Activated CD4-positive, alpha-beta T cell treated with anti-CD3 and anti-CD28 coated beads, Interleukin-2, amount 10 ng/mL, durations not matched to agents 7 days and 5 days (primary cell): ENCODE measurements at places on chromosomes 12 and 14.

DNA sequence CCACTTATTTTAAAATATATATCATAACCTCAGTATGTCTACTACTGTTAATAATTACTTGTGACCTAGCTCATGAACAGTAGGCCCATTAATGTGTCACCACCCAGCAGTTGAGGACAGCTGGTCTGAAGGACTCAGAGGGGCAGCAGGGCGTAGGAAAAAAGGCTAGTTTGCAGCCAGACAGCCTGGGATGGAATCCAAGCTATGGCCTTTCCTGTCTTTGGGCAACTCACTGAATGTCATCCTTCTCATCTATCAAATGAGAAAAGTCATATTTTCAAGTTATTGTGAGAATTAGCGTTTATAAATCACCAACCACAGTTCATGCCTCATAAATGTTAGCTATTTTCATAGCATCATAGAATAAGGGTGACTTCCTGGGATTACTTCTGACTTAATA lies 12.3 kb downstream of the DENND5B start:
- no peak overlapping the region for H3K27ac ChIP-seq
- no peaks in the 10 kb centered on the region for H3K36me3 ChIP-seq
- no peak for DNase-seq

DNA sequence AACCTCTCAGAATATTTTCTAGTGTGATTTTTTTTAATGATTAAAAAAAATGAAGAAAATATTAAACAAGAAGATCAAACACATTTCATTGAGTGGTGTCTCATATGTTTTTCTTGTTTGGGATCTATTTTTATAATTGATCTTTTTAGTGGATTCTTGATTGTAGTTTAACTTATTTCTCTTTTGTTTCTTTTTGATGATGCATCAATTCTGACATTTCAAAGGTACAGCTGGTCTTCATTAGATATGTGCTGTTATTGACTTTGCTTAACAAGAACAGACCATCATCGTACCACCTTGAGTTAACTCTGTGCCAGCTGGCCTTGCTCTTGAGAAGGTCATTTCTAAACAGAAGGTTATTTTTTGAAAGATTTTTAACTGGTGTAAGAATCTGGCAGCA lies 45.8 kb upstream of the FGD4 start:
- no peaks in the 10 kb centered on the region for H3K36me3 ChIP-seq
- no peak overlapping the region for H3K4me3 ChIP-seq
- H3K4me1 ChIP-seq: no peaks in the 10 kb centered on the region
- H3K27me3 ChIP-seq: no peaks in the 10 kb centered on the region
- H3K27ac ChIP-seq: no peak overlapping the region

DNA sequence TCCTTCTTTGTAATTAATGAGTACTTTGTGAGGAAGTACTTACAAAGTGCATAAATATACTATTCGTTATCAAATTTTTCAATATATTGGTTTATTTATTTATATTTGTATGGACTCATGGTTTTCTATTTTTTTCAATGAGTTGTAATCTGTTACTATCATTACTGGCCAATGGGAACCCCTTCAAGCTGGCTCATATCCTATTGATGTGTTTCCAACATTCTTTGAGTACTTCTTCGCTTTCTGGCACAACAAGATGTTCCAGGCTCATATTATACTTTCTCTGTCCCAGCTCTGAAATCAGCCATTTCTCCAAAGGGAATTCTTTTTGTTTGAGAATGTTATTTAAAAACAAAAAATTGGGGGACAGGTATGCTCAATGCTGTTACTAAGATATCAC lies 17.5 kb downstream of the YBX3 start:
- DNase-seq: no peak
- H3K4me3 ChIP-seq: no peak overlapping the region
- H3K4me1 ChIP-seq: peaks cover 13% of the 10 kb centered on the region
- H3K36me3 ChIP-seq: peaks cover 32% of the 10 kb centered on the region
- H3K27me3 ChIP-seq: no peaks in the 10 kb centered on the region

DNA sequence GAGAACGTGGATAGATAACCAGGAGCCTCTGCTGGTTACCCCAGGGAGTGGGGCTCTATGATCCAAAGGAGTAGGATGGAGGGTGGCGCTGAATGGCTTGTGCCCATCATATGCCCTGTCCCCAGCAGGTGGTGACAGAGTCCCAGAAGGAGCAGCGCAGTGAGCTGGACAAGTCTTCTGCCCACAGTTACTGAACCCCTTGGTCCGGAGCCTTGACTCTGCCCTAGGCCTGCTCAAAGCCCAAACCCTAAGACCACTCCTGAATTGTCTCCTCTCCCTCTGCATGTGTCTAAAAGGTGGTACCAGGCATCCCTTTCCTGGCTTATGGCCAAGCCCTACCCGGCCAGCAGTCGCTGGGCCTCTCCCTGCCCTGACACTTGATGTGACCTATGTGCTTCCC lies 3.2 kb downstream of the PRPH start:
- no peak overlapping the region for H3K27ac ChIP-seq
- peaks cover 40% of the 10 kb centered on the region for H3K4me1 ChIP-seq
- no peak for DNase-seq
- peak overlapping the region; percentile 15 for H3K4me3 ChIP-seq

GRCh38 chr14:91113829-91114078 lies at the start of gene DGLUCY:
TSS of gene DGLUCY (plus strand) at chr14:91114073. CDS start at chr14:91160295, 46,222 bp downstream.
- peaks cover 48% of the 10 kb centered on the region for H3K36me3 ChIP-seq
- peaks cover 64% of the 10 kb centered on the region for H3K4me1 ChIP-seq
- peak within 1 kb of the TSS; percentile 90 for H3K27ac ChIP-seq
- H3K4me3 ChIP-seq: peak within 1 kb of the TSS; percentile 82

DNA sequence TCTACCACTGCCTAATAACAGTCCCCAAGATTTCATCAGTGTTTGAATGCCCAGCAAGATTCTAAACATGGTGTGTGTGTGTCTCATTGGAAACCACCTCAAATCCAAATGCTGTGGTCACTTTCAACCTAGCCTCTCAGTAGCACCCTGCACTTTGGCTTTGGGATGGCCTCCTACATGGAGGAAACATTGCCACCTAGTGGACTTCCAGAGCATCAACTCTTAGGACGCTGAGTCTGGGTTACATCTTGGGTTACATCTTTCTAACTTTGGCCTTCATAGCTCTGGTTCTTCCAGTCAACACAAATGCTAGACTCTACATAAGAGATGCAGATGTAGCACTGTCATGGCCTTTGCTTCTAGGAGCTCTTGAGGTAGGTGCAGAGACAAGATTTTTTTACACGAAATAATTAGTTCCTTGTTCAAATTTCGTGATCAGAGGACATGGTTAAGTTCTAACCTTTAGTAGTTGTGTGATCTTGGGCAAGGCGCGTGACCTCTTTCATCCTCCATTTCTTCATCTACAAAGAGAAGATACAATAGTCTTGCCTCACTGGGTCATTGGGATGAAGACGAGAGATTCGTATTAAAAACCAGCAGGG lies 113.5 kb upstream of the VASH1 start:
- no peaks in the 10 kb centered on the region for H3K36me3 ChIP-seq
- H3K27me3 ChIP-seq: no peaks in the 10 kb centered on the region
- no peak overlapping the region for H3K4me3 ChIP-seq
- no peak overlapping the region for H3K27ac ChIP-seq
- no peaks in the 10 kb centered on the region for H3K4me1 ChIP-seq

DNA sequence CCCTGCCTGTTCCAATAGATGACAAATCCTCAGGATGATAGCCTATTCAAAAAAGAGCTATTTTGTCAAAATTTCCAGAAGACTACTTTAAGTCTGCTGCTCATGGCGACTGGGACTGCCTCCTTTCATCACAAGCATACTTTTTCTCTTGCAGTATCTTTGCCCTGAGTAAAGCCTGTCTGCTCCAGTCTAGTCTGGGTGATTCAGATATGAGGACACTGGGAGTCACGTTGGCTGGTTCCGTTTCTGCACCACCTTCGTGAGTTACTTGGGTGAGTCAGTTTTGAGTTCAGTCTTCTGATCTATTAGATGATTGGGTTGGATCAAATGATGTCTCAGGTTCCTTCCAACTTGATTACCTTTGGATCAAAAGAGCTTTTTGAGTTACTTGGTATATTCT lies 301.3 kb upstream of the STXBP6 start:
- no peak overlapping the region for H3K4me3 ChIP-seq
- H3K4me1 ChIP-seq: no peaks in the 10 kb centered on the region
- H3K27ac ChIP-seq: no peak overlapping the region
- no peaks in the 10 kb centered on the region for H3K27me3 ChIP-seq

DNA sequence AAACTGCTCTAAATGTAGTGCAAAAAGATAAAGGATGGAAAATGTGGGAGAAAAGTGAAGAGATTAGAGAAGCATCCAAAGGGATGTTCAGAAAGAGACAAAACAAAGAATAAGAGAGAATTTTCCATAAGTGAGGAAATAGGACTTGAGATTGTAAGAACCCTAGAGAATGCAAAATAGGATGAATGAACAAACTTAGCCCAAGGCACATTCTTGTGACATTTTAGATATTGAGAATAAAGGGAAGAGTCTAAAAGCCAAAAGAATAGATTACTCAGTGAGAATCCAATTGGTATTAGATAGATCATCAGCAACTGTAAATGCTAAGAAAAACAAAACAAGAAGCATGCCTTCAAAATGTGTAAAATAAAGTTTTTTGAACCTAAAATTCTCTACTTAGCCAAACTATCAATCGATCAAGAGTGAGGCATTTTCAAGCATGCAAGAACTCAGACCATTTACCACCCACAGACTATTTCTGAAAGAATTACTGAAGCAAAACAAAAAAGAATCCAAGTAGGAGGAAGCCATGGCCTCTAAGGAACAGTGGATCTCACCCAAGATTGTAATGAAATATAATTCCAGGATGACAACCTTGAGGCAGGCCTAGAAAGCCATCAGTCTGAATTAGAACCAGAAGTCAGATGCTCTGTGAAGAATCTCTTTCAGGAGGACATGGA lies 33.5 kb downstream of the DYRK2 start:
- H3K4me3 ChIP-seq: no peak overlapping the region
- peaks cover 5% of the 10 kb centered on the region for H3K36me3 ChIP-seq
- H3K27ac ChIP-seq: no peak overlapping the region
- peaks cover 11% of the 10 kb centered on the region for H3K4me1 ChIP-seq
- no peak for DNase-seq

- H3K27ac ChIP-seq: no peak overlapping the region
- H3K4me1 ChIP-seq: no peaks in the 10 kb centered on the region
- no peak for DNase-seq
Observed at GRCh38 chr14:78403278-78403815, 233.2 kb downstream of the NRXN3 start.

DNA sequence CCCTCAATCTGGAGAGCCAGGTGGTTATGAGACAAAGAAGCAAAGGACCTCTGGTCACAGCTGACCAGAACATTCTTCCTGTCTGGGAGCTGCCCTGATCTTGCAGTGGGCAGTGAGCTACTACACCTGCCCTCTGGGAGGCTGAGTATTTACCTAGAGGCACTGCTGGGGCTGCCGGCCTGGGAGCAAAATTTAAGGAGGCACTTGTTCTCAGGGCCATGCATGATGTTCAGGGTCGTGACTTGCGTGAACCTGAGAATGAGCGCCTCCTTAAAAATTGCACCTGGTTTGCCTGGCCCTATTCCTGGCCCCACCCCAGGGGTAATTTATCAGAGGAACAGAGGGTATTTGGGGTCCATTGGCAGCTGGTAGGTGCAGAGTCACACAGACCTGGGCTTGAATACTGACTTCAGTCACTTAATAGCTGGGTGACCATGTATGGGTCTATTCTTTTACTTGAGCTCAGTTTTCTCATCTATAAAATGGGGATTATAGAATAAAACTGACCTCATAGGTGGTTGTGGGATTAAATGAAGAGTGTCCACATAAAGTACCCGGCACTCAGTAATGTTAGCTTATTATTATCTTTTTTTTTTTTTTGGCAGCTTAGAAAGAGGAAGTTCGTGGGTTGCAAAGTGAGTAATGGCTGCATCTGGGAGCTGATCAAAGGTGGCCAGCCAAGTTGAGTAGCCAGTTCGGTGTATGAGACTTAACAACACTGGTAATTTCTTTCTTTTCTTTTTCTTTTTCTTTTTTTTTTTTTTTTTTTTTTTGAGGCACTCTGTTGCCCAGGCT lies 107.4 kb upstream of the MED13L start:
- peaks cover 6% of the 10 kb centered on the region for H3K27me3 ChIP-seq
- H3K4me1 ChIP-seq: peaks cover 6% of the 10 kb centered on the region
- no peak overlapping the region for H3K4me3 ChIP-seq
- no peak for DNase-seq
- H3K36me3 ChIP-seq: no peaks in the 10 kb centered on the region

- H3K36me3 ChIP-seq: no peaks in the 10 kb centered on the region
- peaks cover 58% of the 10 kb centered on the region for H3K27me3 ChIP-seq
- no peaks in the 10 kb centered on the region for H3K4me1 ChIP-seq
- H3K27ac ChIP-seq: no peak overlapping the region
- peak; percentile 13 for DNase-seq
Observed at GRCh38 chr14:53963320-53964227, 6.9 kb upstream of the BMP4 start.

GRCh38 chr12:2306012-2306411 lies 253.2 kb downstream of the CACNA1C start:
- DNase-seq: no peak
- no peak overlapping the region for H3K4me3 ChIP-seq
- H3K27ac ChIP-seq: no peak overlapping the region
- no peaks in the 10 kb centered on the region for H3K27me3 ChIP-seq
- H3K36me3 ChIP-seq: no peaks in the 10 kb centered on the region

DNA sequence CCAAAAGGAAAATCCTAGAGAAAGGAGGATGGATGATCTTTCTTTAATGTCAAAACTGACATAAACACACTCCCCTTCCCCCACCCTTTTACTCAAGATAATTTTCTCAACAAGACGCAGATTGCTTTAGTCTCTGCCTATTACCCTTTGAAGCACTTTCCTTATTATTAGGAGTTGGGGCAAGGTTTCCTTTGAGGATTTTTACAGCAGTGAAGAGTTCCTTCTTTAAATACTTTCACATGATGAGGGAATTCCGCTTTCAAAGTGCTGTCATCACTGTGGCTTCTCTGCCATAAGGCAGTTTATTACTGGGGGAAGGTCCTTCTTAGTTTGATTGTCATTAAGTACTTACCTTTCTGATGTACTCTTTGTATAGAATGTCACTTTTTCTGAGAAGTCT lies 172.1 kb downstream of the MSRB3 start:
- H3K27ac ChIP-seq: no peak overlapping the region
- no peak for DNase-seq
- peaks cover 6% of the 10 kb centered on the region for H3K27me3 ChIP-seq
- H3K36me3 ChIP-seq: no peaks in the 10 kb centered on the region
- H3K4me1 ChIP-seq: no peaks in the 10 kb centered on the region
- no peak overlapping the region for H3K4me3 ChIP-seq

DNA sequence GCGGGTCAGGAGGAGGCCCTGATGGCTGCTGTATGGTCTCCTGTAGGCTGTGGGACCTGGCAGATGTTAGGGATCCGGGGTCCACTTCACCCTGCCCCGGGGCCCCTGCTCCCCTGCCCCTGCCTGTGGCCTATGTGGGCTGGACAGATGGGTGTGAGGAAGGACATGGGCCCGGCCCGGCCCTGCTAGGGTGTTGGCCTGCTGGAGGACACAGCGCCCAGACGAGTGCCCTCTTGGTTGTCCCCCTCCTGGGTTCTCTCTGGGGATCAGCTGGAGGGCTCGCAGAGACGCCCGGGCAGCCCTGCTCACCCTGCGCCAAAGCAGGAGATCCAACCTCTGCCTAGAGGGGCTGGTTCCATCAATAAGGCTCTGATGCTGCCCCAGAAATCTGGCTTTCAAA lies 36.2 kb downstream of the BEGAIN start:
- H3K27me3 ChIP-seq: peaks cover 2% of the 10 kb centered on the region
- no peak overlapping the region for H3K27ac ChIP-seq
- no peak overlapping the region for H3K4me3 ChIP-seq
- peaks cover 22% of the 10 kb centered on the region for H3K4me1 ChIP-seq
- no peak for DNase-seq
